Posterior cingulate gyrus (tissue), 11 donors: ENCODE measurements at places on chromosomes 12 and 14.

GRCh38 chr12:12654691-12655460 is 41.1 kb downstream of the GPR19 start:
- DNase-seq, result no peak

GRCh38 chr12:110312581-110313360 is 31.7 kb downstream of the ATP2A2 start:
- DNase-seq, result no peak

- DNase-seq, result no peak
Observed at GRCh38 chr14:69636718-69637480, 25.5 kb downstream of the SUSD6 start.

DNA sequence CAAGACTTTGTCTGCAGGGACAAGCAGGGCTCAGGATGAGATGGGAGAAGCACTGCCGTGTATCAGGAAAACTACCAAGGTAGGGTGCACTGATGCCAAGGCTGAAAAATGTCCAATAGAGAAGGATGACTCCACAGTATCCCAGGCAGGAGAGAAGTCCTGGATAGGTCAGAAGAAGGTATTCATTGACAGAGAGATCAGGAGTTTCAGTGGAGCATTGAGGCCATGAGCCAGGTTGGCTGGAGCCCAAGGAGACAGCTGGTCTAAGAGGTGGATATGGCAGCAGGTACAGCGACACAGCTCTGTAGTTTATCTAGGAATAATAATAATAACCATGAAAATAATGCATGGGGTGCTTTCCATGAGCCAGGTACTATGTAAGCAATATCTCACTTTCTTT is 180.9 kb downstream of the EXOC5 start:
- no peak for DNase-seq

DNA sequence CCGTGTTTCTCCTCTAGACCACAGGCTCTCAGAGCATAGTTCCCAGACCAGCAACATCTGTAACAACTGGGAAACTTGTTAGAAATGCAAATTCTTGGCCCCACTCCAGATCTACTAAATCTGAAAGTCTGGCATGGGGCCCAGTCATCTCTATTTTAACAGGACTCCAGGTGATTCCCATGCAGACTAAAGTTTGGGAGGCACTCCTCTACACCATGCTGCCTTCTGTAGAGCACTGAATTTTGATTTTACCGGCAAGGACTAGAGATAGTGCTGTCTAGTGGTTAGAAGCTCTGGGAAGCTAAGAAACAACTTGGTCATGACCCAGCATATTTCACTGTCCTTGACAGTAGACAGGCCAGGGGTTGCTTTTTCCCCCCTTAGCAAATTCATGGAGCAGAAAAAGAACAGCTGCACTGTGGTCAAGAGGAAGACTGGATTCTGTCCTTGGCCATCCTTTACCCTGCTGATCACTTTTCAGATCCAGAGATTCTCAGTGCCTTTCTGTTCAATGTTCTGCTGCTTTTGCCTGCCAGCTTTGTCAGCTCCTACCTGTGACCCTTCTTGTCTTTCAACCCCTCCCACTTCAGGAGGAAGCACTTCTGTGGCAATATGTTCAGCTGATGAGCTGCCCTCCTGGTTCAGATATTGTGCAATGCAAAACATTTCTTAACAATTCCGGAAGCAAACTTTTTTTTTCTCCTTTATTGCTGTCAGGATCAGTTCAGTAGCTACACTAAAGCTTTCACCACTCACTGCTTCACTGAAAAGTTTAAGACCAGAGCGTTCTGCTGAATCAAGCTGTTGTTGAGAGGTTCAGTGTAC is 133.8 kb upstream of the NUDT4 start:
- DNase-seq, result no peak

GRCh38 chr12:40241741-40242140 is 16.9 kb downstream of the LRRK2 start:
- no peak for DNase-seq

GRCh38 chr14:104930526-104931303 is 6.0 kb downstream of the PLD4 start:
- peak; percentile 80 for DNase-seq

GRCh38 chr12:42776396-42776795 is 186.8 kb upstream of the PRICKLE1 start:
- no peak for DNase-seq

DNA sequence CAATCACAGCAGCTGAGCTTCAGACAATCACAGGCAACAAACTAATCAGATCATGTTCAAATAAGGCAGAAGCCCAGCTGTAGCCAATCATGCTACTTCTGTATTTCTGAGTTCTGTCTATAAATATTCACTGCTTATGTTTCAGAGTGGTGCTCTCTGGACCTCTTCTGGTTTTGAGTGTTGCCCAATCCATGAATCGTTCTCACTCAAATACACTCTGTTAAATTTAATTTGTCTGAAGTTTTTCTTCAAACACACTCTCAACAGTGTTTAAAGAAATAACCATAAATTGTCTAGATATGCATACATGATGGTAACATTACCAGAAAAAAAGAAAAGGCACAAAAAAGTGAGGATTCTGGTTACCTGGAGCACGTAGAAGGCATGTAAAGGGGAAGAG is 77.9 kb upstream of the BBS10 start:
- DNase-seq, result no peak

DNA sequence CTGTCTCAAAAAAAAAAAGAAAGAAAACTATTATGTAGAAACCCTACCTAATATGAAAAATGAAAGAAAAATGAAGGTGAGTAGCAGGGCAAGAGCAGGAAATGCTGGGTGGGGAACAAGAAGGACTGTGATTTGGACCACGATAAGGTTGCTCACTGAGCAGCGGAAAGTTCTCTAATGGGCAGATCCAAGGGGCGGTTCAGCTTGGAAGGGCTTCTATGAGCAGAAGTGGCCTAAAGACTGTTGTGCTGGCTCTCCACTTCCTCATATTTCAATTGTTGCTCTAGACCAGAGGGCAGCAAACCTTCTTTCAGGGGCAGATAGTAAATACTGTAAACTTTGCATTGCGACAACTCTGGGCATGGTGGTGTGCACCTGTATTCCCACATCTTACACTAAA is 16.3 kb upstream of the NFYB start:
- DNase-seq, result no peak

DNA sequence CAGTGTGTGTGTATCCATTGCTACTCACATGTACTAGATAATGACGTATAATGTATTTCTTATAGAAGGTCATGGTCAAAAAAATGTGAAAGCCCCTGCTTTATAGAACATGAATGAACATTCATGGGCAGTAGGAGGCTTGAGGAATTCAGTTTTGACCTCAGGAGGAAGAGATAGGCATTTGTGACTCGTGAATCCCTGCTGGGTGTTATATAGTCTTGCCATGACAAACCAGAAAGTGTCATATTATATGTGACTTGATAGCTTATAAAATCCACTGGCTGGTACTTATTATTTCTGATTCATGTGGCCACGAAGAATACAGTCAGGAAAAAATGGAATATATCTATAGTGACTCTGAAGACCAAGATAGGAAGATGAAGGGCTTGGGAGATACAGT is 287.6 kb downstream of the CEP128 start:
- DNase-seq, result no peak

DNA sequence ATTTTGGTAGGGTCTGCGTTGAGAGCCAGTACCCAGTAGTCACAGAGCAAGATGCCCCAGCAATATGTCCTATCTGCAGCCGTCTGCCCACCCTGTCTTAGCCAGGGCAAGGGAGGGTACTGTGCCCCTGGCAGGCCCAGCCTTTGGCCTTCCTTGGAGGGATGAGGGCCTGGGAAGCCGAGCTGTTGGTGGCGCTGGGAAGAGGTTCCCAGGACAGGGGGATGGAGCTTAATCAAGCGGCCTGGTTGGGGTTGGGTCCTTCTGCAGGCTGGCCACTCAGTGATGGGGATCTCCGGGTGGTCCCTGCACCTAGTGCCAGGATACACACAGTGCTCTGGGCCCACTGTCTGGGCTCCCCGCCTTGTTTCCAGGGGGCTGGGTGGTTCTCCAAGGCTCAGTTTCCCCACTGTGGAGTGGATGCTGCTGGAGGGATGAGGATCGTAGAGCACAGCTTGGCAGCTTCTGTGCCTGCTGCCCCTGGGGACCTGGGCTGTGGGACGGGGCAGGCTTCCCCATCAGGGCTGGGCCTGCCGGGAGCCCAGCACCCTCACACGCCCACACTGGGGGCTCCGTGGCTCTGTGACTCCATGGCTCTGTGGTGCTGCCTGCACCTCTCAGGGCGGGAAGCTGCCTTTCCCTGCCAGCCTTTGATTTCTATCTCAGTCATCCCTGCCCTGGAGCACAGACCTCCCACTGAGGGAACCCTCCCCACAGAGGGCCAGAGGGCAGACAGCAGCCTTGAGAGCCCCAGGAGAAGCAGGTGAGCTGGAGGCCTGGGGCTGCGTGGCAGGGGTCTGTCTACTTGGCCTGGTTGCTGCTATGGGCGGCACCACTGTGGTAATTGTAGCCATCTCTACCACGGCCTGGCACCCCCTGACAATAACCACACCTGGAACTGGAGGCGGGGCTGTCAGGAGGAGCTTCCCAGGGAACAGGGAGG is 357.0 kb downstream of the TMEM121 start:
- peak; percentile 3 for DNase-seq

DNA sequence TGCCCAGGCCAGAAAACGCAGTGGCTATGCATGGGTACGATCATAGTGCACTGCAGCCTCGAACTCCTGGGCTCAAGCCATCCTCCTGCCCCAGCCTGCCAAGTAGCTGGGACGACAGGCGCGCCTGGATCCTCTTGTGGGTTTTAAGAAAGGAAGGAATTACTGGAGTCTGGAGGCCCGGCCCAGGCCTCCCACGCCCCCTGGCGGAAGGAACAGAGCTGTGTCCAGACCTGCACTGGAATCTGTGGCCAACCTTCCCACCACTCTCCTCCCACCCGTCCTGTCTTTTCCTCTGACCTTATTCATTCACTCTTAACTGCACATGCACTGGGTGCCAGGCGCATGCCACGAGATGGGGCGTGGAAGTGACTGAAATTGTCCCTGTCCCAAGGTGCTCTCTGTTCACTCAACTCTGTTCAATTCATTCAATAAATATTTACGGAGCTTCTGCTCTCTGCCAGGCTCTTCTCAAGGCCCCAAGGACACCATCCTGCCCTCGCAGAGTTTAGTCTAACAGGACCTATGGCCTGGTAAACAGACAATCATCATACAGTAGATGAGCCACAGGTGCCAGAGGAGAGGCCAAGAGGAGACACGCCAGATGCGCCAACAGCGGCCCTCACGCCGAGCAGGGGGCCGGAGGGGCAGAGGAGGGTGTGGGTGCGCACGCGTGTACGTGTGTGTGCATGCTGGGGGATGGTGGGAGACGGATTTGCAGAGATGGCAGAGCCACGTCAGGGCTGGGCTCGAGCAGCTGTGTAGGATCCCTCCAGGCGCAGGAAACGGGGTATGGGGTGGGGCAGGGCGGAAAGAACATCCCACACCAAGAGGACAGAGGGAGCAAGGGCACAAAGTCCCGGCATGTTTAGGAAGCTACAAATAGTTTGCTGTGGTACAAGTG is 13.7 kb upstream of the TMEM106C start:
- DNase-seq, result peak; percentile 79

DNA sequence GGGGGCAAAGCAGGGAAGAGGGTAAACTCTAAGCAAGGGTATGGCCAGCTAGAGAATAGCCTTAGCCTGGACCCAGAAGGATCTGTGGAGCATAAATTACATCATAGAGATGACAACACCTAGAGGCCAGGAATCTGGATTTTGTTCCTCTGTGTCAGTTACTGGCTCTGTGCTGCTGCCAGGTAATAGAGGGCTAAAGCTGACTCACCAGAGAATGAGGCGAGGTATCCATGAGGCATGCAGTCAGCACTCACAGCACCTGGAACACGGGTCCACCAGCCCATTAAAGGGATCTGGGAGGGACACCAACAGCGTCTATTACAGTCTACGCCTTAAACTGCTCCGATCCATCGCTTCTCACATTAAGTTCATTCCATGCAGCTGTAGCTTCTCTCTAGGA is 74.9 kb upstream of the CMKLR1 start:
- no peak for DNase-seq

DNA sequence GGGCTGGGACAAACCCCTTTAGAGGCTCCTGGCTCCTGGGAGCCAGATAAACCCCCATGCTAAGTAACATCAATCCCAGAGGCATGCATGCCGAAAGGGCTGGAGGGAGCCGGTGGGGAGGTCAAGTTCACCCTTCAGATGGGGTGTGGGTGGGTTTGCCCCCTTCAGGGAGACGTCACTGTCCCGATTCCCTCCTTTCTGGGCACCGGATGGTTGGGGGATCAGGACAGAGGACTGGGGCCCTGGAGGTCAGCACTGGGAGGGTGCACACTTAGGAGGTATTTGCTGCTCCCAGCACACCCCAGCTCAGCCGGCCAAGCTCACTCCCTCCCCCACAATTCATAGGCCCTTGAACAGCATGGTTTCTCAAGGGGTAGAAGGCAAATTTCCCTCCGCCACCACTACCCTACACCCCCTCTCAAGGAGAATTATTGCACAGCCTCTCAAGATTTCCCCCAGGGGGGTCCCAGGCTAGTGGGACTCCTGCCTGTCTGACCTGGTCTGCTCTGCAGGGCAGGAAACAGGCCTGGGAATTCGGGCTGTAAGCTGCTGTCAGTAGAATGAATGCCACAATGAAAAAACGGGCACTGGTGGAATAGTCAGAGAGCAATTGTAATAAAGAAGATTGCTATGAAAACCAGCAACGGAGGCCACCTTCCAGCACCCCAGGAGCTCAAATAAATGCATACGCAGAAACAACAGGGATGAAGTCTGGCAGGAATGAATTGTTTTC is 63.5 kb downstream of the GALNT16 start:
- DNase-seq, result no peak

GRCh38 chr14:99265571-99265970 is 6.4 kb downstream of the BCL11B start:
- no peak for DNase-seq

DNA sequence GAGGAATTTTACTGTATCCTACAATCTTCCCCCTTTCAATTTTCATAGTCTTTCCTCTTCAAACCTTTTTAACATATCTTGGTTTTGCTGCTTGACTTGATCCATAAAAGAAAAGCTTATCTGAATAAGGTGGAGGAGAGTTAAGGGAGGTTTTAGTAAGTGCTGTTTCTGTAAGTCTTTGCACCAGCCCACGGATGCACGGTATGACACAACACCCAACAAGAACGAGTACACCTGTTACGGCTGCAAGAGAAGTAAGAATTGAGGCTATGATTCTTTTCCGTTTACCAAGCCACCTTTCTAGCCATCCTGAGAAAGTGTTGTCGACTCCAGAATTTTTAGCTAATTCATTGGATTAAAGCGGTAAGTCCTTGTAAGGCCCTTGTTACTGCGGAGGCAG is 26.1 kb upstream of the CPNE8 start:
- DNase-seq, result no peak

- no peak for DNase-seq
Observed at GRCh38 chr14:22919601-22919921, 612 bp upstream of the RBM23 start.

DNA sequence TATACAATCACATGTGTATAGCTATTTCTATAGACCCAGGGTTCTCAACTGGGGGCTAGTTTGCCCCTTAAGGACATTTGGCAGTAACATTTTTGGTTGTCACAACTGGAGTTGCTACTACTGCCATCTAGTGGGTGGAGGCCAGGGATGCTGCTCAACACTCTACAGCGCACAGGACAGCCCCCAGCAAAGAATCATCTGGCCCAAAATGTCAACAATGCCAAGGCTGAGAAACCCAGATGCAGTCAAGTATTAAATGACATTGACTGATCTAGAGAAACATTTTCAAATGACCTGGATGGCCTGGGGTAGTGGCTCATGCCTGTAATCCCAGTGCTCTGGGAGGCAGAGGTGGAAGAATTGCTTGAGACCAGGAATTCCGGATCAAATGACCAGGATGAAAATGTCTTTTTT is 5.8 kb downstream of the WSB2 start:
- no peak for DNase-seq
